Hypothalamus (tissue), 51 donors: ENCODE measurements at places on chromosomes 3 and 15.

DNA sequence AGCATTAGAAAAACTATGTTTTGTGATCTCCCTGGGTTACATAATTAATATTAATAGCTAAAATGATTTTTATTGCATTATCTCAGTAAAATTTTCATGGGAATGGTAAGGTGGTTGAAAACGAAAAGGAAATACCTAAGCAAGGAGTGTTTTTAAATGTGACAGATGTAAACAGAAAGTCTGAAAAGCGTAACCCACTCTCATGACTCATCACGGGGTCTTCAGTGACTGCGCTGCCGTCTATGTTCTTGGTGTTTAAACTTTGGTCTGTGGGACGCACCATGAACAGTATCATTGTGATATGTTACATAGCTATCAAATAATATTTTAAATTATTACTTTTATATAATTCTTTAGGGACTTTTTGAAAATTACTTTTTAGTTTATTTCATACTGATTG lies 19.8 kb downstream of the LRCH3 start:
- DNase-seq: no peak

GRCh38 chr15:80019168-80019745 lies 40.2 kb upstream of the ZFAND6 start:
- DNase-seq: no peak

GRCh38 chr15:70241561-70242320 lies 144.0 kb upstream of the TLE3 start:
- DNase-seq: no peak

DNA sequence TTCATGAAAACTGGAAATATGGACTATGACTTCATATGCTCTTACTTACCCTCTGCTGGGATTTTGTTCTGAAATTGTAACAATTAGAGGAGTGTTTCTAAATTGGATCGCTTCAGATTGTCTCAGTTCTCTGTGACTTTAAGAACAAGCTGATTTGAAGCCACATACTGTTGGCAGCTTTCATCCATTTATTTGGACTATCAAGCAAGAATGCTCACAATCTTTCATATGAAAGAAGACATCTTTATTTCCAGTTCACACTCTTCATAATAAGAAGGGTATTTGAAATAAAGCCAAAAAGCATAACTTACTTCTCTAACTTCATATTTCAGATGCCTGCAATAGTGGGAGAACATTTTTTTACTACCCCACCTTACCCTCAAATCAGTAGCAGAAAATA lies 491.6 kb upstream of the TPRG1 start:
- DNase-seq: no peak

DNA sequence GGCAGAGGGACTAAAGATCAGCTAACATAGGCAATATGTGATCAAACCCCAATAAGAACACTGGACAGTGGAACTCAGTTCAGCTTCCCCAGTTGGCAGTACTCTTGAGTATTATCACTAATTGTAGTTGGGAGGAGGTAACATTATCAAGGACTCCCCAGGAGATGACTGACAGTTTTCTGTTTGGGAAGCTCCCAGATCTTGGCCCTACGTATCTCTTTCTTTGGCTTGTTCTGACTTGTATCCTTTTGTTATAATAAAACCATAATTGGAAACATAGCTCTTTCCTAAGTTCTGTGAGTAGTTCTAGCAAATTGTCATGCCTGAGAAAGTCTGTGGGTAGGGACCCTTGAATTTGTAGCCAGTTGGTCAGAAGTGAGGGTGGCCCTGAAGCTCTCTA lies 316.4 kb downstream of the ZNF621 start:
- no peak for DNase-seq

DNA sequence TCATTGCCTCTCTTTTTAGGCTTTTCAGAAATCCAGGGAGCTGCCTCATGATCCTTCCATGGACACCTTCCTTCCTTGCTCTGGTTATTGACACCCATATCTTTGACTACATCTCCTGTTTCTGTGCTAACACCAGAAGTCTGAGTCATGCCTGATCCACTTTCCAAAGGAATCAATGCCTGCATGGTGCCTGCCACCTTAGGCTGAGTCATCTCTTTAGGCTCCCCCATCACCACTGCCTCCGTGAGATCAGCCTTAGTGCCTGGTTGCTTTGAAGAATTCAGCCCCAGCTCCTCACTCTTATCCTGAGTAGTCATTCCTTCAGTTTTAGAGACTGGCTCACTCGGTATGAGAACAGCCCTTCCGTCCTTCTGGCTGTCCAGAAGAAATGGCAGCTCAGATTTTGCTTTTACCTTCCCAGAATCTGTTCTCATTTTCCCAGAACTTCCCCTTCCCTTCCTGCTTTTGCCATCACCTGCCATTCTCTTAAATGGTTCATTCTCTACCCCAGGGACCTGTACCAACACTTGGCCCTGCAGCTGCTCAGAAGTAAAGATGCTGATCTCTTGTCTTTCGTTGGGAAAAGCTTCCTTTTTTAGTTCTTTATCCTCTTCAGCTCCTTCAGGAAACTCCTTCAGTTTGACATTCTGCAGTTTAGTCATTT lies 105.3 kb downstream of the MAP4 start:
- DNase-seq: no peak
